ENCODE measurements at places on chromosomes 11 and 22.

DNA sequence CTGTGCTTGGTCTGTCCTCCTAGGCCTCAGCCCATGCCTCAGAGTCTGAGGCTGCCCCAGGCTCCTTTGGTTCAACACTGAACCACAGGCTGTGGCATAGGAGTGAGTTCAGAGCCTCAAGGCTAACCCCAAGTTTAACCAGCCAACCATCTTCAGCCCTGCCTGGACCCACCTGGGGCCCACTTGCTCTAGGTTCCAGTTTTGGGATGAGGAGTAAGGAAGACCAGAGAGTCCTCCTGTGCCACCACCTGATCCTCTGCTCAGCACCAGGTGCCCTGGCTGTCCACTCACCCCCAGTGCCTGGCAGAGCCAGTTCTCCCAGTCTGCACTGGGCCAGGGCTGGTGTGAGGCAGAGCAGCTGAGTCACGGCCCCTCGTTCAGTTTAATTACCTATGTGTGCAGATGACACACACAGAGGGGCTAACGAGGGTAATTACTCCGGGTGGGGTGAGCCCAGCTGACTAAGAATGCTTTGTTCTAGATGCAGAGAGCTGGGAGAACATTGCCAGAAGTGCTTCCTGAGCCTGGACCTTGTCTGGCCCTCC, 12.0 kb upstream of the TMPRSS13 start:
- no peak for DNase-seq

DNA sequence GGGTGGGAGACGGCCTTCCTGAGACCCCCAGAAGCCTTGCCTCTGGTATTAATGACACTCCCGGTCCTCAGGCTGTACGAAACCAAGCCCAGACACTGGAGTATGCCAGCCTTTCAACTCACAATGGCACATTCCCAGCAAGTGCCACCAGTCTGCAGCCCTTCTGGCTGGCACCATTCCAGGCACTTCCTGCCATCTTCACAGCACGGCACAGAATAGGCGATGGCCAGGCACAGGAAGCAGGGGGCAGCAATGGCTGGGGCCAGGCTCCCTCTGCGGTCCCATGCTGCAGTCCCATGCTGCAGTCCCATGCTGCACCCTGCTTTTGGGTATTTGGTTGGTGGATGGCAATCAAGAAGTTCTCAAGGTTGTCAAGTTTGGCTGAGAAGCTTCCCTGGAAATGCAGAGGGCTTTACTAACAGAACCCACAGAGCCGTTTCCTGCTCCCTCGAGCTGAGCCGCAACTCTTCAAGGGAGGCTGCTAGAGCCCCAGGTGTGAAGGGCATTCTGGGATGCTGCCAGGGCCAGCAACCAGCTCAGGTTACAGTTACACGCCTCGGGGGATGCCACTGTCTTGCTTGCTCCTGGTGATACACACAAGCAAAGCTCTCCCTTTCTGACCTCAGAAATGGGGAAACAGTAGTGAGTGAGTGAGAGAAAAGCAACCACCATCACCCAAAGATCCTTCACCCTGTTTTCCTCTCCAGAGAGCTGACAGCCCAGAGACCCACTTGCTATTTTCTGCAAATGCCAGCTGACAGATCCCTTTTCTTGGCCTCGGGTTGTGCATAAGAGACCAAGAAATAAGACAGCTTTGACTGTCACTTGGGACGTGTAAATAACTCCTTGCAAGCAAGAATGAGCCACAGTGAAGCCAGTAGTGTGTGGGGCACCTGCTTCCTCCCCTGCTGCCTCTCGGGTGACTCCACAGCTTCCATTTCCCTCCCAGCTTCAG, 23.9 kb downstream of the LRFN4 start:
- DNase-seq = no peak

DNA sequence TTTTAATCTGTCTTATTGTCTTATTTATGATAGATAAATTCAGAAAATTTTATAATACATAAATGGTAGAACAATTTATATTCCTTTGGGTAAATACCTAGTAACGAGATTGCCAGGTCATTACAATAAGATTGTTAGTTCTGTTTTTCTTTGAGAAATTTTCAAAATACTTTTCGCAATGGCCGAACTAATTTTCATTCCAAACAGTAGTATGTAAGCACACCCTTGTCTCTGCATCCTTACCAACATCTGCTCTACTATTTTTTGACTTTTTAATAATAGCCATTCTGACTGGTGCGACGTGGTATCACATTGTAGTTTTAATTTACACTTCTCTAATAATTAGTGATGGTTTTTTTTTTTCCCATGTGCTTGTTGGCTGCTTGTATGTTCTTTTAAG, 351.4 kb upstream of the LUZP2 start:
- DNase-seq = no peak

- DNase-seq = no peak
These were observed 4.0 kb upstream of the LSP1 start for GRCh38 chr11:1848640-1849430.

GRCh38 chr11:126660321-126660720, 304.8 kb downstream of the ST3GAL4 start:
- DNase-seq = no peak

- DNase-seq = no peak
These were observed 54.5 kb upstream of the FBXO3 start for GRCh38 chr11:33828604-33829429.

DNA sequence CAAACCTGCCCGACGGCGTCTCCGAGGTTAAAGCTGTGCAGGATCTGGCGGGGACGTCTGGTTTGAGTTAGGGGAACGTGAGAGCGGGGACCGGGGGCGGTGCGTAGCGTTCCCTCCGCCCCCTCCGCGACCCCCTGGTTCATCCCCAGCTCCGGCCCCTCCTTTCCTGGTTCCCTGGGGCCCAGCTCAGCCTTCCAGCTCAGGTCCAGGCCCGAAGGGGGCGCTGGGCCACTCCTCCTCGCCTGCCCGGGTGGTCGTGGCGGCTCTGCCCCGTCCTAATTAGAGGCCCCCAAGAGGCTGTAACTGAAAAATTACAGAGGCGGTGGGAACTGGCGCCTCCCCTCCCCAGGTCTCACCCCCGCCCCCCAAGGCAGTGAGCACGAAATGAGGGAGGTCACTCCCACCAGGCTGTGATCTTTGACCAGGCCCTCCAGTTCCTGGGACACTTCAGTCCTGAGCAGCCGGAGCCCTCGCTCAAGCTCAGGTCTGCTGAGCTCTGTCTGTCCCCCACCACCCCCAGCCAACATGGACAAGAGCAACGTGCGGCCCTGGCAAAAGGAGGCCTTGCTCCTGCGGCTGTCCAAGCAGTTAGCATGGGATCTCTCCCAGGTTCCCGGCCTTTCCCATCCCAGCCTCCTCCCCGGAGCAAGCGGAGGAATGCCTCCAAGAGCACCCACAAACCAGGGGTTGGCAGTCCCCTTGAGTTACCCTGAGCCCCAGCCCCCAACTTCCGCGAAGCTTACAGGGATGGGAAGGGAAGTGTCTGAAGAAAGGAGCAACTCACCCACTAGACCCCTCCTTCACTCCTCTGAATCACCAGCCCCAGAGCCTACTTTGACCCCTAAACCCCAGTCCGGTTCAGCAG, 3.3 kb downstream of the CD248 start:
- DNase-seq = no peak

GRCh38 chr11:69280451-69280850, 13.5 kb upstream of the MYEOV start:
- DNase-seq = no peak

GRCh38 chr11:62728171-62728988, at the start of gene TTC9C:
Gene TTC9C, plus strand, starts transcription at chr11:62728486. Its CDS starts 363 bp downstream, at chr11:62728849.
- peak; percentile 68 for DNase-seq

- no peak for DNase-seq
These were observed 3.8 kb downstream of the CEP57 start for GRCh38 chr11:95794086-95794485.

DNA sequence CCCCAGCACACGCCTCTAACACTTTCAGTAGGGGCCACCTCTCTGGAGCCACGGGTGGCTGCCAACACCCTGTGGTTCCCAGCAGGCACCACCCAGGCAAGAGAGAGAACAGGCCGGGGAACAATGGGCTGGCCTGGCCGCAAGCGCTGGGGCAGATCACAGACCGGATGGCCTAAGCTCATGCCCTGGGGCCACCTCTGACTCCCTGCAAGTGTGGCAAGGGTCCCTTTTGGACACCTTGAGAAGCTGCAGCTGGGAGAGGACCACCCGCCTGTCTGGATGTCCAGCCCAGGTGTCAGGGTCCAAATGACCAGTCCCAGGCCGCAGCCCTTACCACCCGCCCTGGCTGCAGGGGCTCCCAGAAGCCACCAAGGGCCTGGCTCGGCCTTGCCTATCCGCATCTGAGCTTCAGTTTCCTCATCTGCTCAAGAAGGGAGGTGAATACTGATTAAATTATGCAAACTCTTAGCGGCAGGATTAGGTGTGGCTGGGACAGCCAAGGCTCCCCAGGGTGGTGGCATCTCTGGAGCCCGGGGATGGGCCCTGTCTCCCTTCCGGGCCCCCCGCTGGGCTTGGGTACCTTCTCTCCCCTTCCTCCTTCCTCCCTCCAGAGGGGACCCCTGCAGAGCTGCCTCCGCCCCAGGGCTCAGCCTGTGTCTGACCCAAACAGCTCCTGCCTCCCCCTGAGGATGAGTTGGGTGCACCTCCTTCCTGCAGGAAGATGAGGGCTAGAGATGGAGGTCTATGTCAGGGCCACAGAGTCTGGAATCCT, 785 bp upstream of the SUSD2 start:
- DNase-seq = no peak

- no peak for DNase-seq
These were observed 10.6 kb upstream of the KCNJ1 start for GRCh38 chr11:128877726-128878125.

- no peak for DNase-seq
These were observed 696.7 kb upstream of the CCDC90B start for GRCh38 chr11:83982825-83983224.

GRCh38 chr11:21428796-21429195, 759.4 kb downstream of the NELL1 start:
- no peak for DNase-seq

Measured in GM12864 (cell line).